ENCODE measurements at places on chromosomes 6 and 20.

DNA sequence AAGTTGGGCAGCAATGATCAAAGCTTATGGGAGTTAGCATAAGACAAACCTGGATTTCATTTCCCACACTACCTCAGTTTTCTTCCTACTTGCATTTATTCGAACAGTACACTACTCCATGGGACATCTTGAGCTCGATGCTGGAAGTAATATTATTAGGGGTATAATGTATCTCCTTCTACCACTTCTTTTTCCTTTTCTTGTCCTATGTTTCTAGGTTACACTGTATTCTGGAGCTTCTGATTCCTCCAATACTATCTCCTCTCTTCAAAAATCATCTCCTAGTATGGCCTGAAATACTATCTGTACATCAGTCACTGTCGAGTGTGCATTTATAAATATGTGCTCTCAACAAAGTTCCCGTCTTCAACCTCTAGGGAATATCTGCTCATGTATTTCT is 124.4 kb downstream of the MAP7 start:
- no peak for DNase-seq

- no peak for DNase-seq
Measured at GRCh38 chr20:37464611-37465010, 56.4 kb upstream of the NNAT start.

DNA sequence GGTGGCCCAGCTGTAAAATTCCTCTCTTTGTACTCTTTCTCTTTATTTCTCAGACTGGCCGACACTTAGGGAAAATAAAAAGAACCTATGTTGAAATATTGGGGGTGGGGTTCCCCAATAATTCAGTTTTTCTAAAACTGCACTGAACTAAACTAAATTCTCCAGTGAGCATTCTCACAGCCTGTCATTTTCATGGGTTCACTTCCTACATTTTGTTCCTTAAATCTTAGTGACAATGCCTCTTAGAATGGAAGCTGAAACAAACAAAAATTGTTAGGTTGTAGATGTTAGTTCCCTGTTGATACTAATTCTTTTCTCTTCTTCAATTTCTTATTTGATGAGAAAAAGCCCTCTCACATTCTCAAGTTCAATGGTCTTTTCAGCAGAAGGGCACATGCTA is 35.8 kb upstream of the IFNGR1 start:
- DNase-seq, result no peak

DNA sequence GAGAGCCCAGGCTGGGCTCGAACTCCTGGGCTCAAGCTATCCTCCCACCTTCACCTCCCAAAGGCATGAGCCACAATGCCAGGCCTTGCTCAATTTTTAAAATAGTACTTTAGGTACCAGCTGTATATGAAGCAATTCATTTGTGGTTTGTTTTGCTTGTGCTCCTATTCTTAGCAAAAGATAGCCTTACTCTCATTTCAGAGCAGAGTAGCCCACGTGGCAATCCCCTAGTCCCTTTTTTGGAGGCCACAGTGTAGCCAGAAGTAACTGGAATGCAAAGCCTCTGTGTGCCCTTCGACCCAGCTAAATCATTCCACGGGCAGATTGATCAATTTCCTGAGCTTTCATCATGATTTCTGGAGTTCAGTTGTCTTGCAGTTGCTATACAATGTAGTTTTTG is 372.2 kb downstream of the NRN1 start:
- no peak for DNase-seq

DNA sequence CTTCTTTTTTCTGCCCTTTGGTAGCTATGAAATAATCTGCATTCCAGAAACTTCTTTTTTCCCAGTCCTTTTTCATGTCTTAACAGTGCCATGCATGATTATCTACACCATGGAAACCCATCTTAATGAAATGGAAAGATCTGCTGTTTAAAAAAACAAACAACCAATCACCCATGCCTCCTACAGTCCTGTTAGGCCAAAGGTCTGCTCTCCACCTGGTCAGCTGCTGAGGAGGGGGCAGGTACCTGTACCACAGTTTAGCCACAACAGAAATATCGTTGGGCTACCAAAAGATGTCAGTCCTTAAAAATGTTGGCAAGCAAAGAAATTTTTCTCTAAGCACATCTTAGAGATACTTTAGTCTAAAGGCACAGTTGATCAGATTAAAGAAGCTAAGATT is 112.6 kb downstream of the SLC16A10 start:
- DNase-seq, result no peak

DNA sequence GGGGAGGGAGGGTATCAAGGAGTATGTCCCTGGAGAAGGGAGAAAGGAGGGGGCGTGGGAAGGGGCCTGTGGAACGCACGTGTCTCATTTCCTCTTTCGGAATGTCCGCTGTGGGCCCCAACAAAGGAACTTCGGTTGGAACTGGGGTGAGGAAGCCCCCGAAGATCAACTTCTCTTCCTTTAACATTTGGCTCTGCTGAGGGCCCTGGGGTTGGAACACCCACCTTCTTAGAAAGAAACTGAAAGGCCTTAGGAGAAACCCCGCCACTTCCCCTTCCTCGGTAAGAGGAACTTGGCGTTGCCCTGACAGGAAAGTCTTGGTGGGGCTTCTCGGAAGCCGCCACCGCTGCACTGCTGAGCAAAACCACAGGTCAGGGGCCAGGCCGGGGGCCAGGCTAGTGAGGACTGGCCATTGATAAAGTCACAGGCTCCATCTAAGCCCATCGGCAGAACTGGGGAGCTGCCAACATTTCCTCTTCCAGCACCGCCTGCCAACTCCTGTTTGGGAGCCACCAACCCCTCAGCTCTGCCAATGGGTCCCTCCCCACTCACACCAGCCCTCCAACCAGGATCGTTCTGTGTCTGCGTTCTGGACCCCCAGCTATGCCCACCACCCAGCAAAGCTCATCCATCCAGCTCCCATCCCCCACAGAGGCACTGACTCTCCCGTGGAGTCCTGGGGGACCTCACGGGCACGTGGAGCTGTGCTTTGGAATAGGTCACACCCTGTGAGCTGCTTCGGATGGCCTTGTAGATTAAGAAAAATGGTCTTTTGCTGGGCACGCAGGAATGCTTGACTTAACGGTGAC is 44.8 kb downstream of the FGD2 start:
- no peak for DNase-seq

DNA sequence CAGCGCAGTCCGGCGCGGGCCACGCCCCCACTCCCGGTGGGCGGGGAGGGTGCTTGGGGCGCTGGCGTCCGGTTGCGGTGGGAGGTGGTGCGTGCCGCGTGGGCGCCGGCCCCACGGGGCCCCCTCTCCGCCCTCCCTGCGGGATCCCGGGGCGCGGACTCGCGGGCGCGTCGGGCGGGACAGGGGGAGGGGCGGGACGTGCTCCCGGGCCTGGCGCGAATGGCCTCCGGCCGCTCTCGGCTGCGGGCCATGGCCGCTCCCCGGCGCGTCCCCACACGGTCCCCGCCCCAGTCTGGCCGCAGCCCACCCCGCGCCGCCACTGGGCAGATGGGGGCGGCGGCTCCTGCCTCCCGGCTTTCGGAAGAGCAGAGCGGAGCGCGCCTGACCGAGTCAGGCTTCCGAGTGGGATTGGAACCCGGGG is 771 bp upstream of the PPP1R3G start:
- DNase-seq, result no peak

DNA sequence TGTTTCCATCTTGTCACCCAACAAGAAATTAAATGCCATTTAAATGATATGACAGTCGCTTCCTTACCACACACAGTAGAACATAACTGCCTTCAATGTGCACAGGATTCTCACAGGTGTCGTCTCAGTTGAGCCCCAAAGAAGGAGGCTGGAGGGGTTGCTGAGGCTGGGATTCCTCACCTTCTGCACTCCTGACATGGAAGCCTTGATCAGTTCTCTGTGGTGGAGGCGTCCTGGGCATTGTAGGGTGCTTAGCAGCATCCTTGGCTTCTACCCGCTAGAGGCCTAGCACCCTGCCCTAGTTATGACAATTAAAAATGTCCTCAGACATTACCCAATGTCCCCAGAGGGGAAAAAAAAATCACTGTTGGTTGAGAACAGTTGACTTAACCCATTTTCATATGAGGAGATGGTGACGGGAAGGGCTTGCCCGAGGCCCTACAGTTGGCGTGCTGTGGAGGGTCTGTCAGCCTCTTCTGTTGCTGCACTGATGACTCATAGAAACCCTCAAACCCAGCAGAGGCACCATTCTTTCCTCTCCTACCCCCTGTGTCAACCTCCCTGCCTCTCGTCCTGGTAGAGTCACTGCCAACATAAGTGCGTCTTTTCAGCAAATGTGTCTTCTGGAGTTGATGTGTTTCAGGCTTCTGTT is 19.3 kb upstream of the ZNF831 start:
- DNase-seq, result no peak

DNA sequence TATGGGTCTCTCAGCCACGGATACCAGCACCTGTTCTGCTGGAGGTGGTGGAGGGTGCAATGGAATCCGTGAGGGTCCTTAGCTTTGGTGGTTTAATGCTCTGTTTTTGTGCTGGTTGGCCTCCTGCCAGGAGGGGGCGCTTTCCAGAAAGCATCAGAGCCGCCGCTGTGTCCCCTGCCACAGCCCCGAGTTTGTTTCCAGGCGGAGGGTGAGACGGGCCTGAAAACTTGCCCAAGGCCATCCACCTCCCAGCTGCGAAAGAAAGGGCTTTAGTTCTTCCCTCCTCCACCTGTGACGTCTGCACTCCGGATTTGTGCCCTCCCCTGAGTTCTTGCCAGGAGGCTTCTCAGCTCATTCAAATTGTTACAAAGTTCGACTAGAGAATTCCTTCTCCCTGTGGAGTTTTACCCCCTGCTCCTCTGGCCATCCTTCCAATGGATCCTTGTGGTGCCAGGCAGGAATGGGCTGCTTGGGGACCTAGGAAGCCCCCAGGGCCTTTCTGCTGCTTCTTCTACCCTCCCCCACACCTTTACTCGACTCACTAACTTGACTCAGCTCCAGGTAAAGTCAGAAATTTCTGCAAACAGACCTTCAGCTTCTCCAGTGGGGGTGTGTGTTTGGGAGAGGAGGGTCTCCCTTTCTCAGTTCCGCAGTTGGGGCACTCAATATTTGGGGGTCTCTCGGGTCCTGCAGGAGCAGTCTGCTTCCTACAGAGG is 873.7 kb downstream of the KIF16B start:
- no peak for DNase-seq

DNA sequence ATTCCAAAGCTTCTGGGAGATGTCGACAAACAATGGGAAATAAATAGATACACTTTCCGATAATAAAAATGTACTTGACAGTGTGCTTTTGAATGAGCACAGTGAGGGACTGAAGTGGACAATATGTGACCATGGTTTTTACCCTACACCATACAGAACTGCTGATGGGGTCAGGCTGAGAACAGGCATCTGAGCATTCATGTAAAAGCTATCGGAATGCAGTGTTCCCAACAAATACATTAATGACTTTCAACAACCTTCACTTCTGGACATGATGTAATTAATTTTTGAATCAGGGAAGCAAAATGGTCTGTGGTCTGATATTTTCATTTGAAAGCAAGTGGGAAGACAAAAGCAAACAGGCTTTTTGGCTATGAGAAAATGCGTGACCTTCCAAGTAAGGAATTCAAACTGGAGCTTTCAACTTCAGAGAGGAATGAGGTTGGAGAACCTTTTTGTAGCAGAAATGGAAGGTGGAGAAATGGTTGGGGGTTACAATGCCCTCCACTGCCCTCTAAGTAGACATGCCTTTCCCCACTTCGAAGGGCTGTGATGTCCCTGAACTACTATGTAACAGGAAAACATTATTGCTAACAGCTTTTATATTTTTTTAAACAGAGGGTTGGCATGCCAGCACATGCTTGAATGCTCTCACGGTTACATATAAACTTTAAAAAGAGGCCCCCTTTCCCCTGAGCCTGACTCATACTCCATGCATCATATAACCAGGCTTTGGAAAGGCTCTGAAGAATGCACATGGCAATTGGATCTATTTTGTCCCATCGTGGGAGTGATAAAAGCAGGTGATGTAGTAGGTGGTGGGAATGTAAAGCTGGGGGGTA is 203.5 kb upstream of the CITED2 start:
- peak; percentile 79 for DNase-seq

- no peak for DNase-seq
Measured at GRCh38 chr6:63496361-63496804, 75.9 kb upstream of the LOC128125822 start.

- no peak for DNase-seq
Measured at GRCh38 chr20:64051561-64052325, 2.3 kb upstream of the SOX18 start.

GRCh38 chr20:49557449-49557848 is 10.5 kb downstream of the PTGIS start:
- no peak for DNase-seq

- no peak for DNase-seq
Measured at GRCh38 chr20:48823960-48824498, 3.8 kb downstream of the PREX1 start.

GRCh38 chr20:63270606-63271325 is 1.8 kb upstream of the ARFGAP1 start:
- DNase-seq, result no peak

DNA sequence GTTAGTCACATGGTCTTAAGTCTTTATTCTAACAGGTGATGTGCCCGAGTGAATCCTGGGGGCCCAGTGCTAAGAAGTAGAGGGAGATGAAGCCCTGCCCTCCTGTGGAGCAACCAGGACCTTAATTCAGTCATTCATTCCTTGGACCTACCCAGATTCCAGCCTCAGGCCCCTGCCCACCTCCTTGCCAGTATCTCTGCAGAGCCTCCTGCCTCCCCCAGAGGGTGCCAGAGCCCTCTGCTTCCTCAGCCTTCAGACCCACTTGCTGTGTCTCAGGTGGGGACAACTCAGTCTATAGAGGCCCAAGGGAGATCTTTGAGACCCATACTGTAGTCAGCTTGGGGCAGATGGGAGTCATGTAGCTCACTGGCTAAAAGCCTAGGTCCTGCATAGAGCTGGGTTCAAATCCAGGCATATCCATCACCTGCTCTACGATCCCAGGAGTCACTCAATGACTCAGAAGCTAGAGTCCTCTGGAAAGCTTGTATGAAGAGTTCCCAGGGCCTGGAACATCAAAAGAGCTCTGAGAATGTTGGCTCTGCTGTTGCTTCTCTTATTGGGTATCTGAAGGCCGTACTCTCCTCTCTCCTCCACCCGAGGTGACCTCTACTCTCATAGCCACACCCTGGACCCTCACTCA is 3.9 kb upstream of the SIGLEC1 start:
- no peak for DNase-seq

GRCh38 chr20:23626040-23626620 is 11.6 kb downstream of the CST3 start:
- peak; percentile 62 for DNase-seq

- no peak for DNase-seq
Measured at GRCh38 chr20:22555791-22556564, 28.4 kb downstream of the FOXA2 start.

GRCh38 chr6:111192911-111193555 is 105.7 kb downstream of the SLC16A10 start:
- DNase-seq, result no peak

- DNase-seq, result no peak
Measured at GRCh38 chr6:30154709-30155519, 6.1 kb downstream of the TRIM10 start.

GRCh38 chr6:125307150-125307838 is 5.5 kb upstream of the HDDC2 start:
- peak; percentile 43 for DNase-seq

GRCh38 chr6:56742122-56742791 is 99.6 kb upstream of the DST start:
- DNase-seq, result no peak

DNA sequence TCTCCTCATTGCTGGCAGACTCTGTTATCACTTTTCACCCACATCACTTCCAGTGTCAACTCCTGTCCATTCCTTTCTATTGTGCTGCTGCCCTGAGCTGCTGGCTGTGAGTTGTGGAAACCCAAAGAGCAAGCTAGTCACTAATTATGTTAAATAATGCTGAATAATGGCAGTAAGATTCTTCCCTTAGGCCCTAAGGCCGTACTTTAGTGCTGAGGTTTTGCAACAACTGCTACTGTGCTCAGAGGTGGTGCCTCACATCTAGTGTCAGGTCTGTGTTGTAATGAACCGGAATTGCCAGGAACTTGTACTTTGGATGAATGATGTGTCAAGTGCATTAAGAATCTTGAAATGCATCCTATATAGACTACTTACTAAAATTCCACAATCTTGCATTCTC is 372.2 kb upstream of the RNF217 start:
- DNase-seq, result no peak
